MG63 (cell line): ENCODE measurements at places on chromosomes 16 and 17.
A peak's percentile ranks its signal among the peaks of the same experiment; 100 is the strongest.

- no peak for DNase-seq
Measured at GRCh38 chr17:61087024-61087423, 312.6 kb upstream of the TBX2 start.

DNA sequence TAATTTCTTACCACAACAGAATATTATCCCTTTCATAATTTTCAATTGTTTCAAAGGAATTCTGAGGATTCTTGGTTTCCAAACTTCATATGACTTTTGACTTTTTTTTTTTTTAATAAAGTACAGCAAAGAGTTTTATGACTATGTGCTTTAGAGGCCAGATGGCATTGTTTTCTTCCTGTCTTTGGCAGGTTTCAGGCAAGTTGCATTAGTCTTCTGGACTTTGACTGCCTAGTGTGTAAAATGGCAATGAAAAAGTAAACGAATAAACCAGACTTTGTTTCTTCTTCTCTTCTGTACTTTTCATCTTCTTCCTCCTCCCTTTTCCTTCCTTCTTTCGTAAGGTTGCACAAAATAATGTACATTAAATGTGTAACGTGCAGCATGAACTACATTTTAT is 172.6 kb upstream of the RBFOX1 start:
- no peak for DNase-seq

DNA sequence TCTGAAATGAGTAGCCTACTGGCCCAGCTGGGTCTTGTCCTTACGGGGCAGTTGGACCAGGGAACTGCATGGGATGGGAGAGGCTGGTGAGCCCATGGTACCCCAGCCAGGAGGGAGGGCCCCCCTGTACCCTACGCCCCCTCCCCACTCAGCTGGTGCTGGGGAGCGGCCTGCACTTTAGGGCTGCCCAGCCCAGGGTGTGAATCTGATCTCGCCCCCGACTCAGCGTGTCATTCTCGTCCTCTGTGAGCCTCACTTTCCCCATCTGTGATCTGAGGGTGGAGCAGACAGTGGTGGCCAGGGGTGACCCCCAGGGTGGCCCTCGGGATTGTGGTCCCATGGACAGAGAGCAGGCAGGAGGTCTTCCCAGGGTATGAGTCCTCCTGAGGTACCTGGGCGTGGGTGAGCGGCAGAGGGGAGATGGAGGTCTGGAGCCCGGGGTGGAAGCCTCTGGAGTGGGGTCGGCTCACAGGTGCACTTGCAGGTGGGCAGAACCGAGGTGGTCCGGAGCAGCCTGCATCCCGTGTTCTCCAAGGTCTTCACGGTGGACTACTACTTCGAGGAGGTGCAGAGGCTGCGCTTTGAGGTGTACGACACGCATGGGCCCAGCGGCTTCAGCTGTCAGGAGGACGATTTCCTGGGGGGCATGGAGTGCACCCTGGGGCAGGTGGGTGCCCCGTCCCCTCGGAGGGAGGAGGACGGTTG is 1.6 kb downstream of the CPNE7 start:
- DNase-seq = no peak

GRCh38 chr16:21134053-21134452 is 16.6 kb downstream of the DNAH3 start:
- no peak for DNase-seq

DNA sequence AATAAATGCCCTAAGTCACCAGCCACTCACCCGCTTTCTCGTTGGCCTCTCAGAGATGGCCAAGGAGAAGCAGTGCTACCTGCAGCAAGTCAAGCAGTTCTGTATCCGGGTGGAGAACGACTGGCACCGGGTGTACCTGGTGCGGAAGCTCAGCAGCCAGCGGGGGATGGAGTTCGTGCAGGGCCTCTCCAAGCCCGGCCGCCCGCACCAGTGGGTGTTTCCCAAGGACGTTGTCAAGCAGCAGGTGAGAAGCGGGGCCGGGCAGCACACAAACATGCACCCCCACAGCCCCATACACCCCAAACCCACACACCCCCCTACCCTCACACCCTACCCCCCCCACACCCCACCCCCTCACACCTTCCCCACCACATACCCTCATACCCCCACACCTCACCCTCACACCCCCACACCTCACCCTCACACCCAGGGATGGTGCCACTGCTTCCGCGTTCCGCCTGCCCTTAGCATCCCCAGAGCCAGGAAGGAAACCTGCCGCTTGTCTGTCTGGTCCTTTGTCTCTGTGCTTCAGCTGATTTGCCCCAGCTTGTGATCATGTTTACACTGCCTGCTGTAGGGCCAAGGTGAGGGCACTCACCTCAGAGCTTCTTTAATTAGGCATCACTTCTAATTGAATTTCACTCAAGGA is 41.9 kb upstream of the ENDOV start:
- no peak for DNase-seq

DNA sequence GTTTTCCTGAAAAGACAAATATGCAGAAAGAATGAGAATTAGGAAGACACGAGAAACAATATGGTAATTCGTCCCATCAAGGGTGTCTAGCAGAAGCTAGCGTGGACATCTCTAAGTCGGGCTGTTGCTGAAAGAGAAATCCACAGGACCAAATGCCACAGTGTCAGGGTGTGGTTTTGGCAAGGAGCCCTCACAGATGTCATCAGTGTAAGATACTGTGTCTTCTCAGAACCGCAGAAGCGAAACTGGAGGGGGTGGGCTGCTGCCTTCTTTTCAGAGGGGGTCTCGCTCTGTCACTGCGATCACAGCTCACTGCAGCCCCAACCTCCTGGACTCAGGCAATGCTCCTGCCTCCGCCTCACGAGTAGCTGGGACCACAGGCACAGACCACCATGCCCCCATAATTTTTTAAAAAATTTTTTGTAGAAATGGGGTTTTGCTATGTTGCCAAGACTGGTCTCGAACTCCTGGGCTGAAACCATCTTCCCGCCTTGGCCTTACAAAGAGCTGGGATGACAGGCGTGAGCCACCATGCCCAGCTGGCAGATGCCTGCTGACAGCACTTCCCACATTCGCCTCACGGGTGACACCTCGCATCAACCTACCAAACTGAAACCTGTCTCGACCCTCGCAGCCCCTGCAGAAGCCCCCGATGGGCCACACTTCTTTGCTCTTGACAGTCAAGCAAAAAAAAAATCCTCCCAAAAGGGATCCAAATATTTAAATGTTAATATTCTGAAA is 26.2 kb downstream of the TRAP1 start:
- no peak for DNase-seq

DNA sequence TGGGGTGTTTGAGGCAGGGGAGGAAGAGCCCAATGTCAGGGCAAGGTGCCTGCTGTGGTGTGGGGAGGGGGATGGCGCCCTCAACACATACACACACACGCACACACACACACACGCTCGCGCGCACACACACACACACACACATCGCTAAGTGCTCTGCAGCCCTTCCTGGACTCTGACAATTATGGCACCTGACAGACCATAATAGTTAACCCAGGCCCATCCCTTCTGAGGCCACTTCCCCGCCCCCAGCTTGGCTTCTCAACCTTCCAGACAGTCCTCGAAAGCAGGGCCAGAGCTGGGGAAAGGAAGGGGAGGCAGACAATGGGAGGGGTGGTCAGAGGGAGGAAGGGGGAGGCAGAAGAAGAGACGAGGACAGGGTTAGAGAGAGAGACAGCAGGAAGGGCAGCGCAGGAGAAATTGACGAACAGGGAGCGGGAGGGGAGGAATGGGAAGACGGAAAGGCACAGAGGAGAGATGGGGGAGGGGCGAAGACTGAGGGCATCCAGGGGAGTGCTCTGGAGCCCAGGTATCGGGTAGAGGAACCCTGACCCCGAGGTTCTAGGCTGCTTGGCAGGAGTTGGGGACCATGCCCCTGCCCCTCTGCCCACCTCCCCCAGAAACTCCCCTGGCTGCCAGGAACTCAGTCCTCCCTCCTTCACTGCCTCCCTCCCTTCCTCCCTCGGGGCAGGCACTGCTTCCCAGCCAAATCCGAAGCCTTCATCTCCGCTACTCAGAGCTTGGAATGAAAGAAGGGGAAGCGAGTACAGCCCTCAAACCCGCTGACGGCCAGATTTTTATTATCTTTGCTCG is 4.0 kb downstream of the SRCIN1 start:
- DNase-seq = no peak

GRCh38 chr16:74679983-74680382 is 13.3 kb upstream of the RFWD3 start:
- DNase-seq = no peak

DNA sequence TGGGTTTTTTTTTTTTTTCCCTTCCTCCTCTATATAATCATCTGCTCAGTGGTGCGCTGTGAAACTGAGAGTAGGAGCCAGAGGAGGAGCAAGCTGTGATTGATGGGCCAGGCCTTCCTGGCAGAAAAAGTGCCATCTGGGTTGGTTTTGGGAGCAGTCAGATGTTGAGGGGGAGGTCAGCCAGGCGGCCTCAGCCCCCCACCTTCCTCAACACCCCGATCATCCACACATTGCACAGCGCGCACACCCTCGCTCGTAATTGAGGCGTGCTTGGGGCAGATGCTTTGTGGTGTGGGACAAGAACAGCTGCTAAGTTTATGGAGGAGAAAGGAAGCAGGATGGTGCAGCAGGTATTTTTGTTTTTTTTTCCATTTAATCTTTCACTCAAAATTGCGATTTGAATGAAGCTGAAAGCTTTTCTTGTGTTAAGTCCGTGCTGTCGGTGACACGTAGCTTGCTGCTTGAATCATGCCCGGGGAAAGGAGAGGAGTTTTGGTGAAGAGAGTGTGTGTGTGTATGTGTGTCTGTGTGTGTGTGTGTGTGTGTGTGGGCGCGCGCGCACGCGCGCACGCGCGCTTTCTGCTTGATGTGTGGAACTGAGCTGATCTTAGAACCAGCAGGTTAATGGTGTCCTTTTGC is 177.4 kb downstream of the RBFOX1 start:
- no peak for DNase-seq

GRCh38 chr17:7355053-7355452 is at the start of gene TMEM95:
Gene TMEM95, plus strand, starts transcription at chr17:7355156. Its CDS starts 49 bp downstream, at chr17:7355205.
- DNase-seq = no peak

DNA sequence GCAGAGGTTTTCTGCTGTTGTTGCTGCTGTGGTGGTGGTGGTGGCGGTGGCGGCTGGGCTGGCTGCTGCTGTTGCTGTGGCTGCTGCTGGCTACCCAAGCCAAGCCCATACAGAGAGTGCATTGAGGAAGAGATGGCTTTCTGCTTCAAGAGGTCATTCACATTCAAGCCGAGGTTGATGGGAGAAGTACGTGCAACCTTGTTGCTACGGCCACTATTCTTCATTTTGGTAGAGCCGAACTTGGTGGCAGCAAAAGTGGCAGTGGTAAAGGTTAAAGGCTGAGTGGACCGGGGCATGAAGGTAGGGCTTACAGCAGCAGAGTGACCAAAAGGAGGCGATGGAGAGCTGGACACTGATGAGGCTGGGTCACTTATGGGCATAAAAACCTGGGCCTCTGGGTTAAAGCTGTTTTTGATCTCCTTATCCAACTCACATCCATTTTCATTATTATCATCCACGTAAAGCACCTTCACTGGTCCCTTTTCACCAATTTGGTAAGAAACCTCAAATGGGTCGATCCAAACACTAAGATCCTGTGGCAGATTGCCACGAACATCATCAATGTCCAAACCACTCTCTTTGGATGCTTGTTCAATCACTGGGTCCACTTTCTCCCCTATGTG is 2.8 kb downstream of the TOB1 start:
- DNase-seq = peak; percentile 40

DNA sequence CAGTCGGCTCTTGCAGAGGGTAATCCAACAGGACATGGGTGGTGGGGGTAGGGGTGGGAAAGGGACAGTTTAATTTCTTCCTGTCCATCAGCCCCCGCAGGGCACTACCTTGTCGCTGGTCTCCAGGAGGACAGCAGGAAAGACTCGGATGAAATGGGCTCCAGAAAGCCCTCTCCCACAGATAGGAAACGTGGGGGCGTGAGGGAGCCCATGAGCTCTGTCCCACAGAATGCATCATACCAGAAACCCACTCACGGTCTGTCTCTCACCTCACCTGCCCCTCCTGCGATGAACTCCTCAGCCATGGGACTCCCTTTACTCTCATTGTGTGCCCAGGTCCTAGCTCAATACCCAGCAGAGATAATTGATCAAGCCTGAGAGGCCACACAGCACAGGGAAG is 240.1 kb downstream of the GSG1L start:
- DNase-seq = no peak

DNA sequence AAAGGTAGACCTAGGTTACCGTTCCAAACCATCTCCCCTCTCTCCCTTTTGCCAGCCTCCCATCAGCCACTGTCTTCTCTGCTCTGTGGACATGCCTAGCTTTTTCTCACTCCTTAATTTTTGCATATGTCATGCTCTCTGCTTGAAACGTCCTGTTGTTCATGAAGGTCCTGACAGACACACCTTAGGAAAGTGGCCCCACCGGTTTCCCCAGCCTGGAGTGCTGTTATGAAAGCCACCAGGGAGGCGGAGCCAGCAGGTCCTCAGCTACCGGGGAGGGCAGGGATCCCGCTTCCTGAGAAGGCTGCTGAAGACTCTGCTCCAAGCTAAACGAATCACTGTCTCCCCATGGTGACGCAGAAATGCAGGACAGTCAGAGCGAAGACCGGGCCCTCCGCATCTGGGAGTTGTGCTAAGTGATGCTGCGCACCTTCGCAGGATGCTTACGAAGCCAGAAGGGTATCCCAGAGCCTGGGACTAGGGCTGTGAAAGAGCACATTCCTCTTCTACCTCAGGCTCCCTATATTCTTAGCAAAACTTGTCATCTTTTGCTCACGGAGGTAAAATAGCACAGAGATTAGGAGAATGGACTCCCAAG is 2.3 kb upstream of the SLC16A11 start:
- no peak for DNase-seq
